Cortex of kidney (tissue), 1 donor: ENCODE measurements at places on chromosomes 6 and 20.

GRCh38 chr6:37889051-37889450 lies 69.5 kb downstream of the ZFAND3 start:
- DNase-seq, result no peak

GRCh38 chr6:24721461-24722215 lies 2.7 kb upstream of the C6orf62 start:
- peak; percentile 84 for DNase-seq

- DNase-seq, result no peak
These were observed 33.5 kb upstream of the TSPYL1 start for GRCh38 chr6:116313101-116313776.

DNA sequence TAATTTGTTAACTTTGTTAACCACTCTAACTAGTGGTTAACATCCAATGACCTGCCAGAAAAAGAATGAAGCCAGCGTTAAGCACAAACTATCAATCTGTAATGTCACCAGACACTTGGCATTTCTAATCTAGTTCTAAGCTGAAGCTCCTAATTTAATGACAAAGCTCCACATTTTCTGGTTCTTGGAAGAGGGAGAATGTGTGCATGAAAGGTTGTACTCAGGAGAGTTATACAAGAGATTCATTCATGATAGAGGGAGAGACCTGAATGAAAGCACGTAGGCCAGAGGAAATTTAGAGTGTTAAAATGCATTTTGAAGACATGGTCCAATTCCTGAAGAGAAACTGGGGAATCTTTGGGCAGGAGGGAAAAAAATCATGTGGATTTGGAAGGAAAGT lies 8.3 kb upstream of the ME1 start:
- DNase-seq, result no peak

DNA sequence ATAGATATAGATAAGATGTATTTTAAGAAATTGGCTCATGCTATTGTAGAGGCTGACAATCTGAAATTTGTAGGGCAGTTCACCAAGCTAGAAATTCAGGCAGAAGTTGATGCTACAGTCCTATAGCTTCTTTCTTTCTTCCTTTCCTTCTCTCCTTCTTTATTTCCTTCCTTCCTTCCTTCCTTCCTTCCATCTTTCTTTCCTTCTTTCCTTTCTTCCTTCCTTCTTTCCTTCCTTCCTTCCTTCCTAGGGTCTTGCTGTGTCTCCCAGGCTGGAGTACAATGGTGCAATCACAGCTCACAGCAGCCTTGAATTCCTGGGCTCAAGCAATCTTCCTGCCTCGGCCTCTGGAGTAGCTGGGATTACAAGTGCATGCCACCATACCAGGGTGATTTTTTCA lies 55.3 kb downstream of the TFAP2A start:
- no peak for DNase-seq

GRCh38 chr6:134173936-134174671 lies 121.7 kb upstream of the SLC2A12 start:
- DNase-seq, result no peak

GRCh38 chr6:118548136-118548535 lies at the start of gene PLN:
Gene PLN, plus strand, starts transcription at chr6:118548296. Its CDS starts 10,626 bp downstream, at chr6:118558922.
- no peak for DNase-seq

DNA sequence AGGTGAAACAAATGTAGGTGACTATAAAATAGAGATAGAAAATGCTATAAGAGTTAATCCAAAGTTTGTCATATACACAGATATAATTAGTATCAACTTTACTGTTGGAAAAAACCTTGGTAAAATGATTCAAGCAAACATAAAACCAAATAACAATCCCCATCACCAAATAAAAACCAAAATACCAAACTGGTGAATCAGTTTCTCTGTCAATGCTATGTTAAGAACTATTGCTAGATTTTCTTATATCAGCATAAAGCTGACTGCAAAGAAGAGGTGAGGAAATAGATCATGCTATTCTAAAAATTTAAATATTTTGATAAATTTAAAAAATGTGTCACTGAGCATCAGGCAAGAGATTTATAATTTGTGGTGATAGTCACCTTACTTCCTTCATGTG lies 658.4 kb downstream of the PHF3 start:
- no peak for DNase-seq

DNA sequence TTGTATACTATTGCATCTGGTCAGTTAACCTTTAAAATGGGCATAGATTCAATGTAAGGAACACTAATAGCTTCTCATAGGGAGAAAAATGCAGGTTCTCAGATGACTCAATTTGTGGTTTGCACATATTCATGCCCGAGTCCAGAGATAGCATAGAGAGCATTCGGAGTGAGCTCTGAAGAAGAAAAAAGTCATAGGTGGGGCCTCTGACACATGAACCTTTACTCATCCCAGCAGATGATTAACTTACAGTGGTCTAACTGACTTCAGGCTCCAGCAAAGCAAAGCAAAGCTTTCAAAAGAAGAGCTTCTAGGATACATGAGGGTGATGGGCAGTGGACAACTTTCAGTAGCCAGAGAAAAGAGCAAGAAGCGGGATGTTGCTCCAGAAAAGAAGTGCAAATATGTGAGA lies 55.3 kb upstream of the BTN3A2 start:
- DNase-seq, result no peak

- DNase-seq, result no peak
These were observed 1359.4 kb upstream of the GJE1 start for GRCh38 chr6:140773276-140773675.

GRCh38 chr6:6230286-6230685 lies 90.2 kb downstream of the F13A1 start:
- no peak for DNase-seq

DNA sequence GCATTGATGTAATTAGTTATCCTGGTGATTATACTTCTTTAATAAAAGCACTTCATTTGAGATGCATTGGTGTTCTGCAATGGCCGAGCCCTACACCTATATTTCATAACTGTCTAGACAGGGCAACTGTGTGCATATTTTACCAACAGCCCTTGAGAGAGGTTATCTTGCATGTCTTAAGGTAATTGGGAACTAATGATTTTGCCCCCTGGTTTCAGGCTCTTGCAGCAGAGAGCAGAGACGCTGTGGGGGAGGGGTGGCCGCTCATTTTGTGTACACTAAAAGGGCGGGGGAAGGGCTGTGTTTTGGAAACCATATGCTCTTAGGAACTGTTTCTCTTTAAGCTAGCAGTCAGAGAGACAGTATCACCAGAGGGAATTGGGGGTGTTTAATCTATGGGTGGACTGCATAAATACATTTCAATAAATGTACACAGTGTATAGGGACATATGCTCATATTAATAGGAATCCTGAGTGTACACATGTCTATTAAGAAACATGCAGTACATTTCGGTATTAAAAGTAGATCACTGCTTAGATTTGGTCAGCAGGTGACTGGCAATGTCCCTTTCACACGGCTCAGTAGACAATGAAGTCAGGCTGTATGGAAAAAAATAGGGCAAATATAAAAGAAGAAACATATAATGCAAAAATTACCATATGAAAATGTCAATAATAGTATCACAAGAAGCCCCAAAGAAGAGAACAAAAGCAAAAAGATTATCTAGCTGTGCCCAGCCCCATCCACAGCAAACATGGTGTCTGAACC lies 402.9 kb upstream of the CITED2 start:
- no peak for DNase-seq

DNA sequence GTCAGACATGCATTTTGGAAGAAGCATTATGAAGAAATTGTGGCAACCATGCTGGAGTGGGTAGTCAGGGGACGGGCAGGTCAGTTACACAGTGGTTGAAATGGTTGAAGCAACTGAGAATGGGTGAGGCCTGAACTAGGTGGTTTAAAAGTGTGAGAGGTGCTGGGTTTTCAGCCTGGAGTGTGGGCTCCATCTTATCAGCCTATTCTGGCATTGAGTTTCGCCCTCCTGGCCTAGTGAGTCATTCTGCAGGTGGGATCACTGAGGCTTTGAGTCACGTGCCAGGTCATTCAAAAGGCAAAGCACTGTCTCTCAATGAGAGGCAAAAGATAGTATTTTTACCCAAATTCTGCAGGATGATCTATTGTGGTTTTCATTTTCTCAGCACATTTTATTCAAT lies 181.9 kb upstream of the CHD6 start:
- no peak for DNase-seq

DNA sequence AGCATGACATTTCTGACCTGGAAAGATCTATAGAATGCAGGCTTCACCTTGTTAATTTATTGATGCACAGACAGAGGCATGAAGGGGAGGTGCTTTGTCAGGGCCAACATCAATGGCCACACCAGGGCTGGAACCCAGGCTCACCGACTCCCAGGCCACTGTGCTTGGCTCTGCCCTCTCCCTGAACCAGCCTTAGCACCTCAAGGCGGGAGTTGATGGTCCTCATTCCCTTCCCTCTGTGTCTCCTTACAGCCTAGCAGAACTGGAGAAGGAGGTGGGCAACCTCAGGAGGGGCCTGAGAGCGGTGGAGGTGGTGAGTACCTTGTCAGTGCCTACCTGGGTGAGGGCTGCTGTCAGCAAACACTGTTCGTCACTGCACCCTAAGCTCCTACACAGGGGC lies 35.6 kb downstream of the MOCS1 start:
- no peak for DNase-seq

DNA sequence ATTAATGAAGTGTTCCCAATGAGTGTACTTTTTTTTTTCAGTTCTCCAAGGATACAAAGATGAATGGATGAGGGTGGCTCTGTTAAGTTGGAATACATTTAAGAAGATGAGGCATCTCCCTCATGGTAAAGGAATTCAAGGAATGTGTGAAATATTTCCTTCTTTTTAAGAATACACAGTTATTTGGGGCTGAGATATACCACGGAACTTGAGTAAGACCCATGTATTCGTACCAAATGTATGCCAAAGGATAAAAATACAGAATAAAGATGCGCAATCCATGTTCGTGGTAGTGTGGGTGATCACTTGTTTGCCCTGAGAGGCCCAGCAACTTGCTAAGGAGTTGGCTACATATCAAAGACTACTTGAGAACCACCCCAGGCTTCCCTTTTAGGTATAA lies 164.2 kb upstream of the TCF21 start:
- no peak for DNase-seq

- DNase-seq, result no peak
These were observed 98.3 kb upstream of the CHD6 start for GRCh38 chr20:41716436-41716835.

- DNase-seq, result no peak
These were observed 7.6 kb downstream of the MOCS1 start for GRCh38 chr6:39926668-39927067.

GRCh38 chr20:13458860-13459451 lies 179.8 kb downstream of the TASP1 start:
- no peak for DNase-seq

GRCh38 chr20:49888212-49889000 lies 26.9 kb downstream of the SPATA2 start:
- DNase-seq, result no peak

DNA sequence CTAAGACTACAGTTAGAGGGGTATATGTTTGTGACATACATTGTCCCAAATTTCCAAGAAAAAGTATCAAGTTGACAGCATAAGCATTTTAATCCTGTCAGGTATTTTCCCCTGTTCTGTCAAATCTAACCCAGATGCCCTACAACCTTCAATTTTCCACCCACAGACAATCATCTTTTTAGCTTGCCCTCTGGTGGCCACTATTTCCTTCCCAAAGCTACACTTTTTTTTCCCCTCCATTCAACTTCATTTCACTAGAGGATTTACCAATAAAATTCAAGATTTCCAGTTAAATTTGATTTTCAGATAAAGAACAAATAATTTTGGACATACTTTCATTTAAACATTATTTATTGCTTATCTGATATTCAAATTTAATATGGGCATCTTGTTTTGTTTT lies 286.6 kb downstream of the TENT5A start:
- no peak for DNase-seq

GRCh38 chr20:48354320-48354876 lies 473.4 kb downstream of the PREX1 start:
- no peak for DNase-seq

DNA sequence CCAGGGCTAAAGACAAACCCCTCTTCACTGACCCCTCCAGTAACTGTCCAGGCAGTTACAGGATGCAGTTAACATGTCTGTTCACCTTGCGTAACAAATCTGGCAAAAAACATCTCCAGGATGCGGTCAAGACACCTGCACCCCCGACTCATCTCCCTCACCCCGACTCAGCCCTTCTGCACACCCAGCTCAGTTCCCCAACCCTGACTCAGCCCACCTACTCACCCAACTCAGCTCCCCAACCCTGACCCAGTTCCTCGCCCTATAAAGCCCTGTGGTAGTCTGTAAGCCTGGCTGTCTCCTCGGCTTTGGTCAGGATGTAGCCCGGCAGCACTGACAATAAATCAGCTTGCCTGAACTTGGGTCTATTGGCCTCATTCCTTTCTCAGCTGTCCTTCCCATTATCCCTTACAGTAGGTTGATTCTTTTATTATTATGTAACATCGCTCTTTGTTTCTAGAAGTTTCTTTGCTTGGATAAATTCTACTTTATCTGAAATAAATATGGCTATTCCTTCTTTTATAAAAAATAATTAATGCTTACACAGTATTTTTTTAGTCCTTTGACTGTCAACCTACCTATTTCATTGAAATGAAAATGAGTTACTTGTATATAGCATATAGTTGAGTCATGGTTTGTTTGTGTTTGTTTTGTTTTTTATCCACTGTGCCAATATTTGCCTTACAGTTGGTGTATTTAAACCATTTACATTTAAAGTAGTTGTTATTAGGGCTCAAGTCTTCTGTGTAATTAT lies 12.9 kb upstream of the ADTRP start:
- DNase-seq, result no peak

DNA sequence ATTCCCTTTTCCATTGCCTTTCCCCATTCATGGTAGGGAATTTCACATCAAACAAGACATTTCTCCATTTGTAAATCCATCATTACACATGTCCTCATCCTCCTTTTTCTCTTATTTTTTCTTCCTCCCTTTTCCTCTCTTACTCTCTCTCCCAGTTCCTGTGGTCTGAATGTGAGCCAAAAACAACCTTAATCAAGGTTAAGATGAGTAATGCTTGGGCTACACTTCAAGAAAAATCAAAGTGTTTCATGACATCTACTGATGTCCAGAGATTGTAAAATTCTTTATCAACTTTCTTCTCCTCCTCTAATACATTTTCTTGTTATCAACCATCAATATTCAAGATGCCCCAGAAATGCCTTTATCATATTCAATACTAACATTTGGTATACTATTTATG lies 208.0 kb upstream of the PRND start:
- DNase-seq, result no peak

DNA sequence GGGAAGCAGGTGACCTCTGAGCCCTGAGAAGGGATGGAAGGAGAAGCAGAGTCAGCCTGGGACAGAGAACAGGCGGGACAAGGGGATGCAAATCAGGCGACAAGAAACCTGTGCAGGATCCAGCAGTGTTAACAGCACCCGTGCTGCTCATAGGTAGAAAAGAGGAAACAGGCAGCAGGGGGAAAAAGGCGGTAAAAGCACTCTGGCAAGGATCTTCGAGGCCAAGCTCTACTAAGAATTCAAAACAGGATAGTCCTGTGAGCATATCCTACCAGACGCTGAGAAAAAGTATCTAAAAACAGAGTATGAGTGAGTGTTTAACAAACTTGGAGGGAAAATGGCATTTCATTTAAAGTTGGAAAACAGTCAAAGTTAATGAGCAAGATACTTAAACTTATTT lies 16.7 kb downstream of the C6orf118 start:
- DNase-seq, result no peak

DNA sequence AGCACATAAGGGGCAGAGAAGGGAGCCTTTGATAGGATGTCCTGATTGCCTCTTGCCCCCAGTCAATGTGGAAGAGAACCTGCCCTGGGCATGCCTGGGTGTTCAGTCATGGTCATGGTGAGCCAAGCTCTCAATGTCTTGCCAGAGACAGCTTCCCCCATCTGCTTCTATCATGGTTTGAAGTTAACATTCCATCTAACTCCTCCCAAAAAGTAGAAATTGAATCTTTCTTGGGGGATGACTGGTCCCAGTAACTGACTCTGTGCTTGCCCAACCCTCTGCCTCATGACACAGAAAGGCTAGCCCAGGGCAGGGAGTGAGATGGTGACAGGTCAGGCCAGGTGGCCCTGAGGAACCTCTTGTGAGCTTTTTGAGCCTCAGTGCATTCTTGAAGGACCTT lies 60.1 kb downstream of the ADTRP start:
- DNase-seq, result no peak
